Central memory CD4-positive, alpha-beta T cell (primary cell): ENCODE measurements at places on chromosomes 12 and 14.

DNA sequence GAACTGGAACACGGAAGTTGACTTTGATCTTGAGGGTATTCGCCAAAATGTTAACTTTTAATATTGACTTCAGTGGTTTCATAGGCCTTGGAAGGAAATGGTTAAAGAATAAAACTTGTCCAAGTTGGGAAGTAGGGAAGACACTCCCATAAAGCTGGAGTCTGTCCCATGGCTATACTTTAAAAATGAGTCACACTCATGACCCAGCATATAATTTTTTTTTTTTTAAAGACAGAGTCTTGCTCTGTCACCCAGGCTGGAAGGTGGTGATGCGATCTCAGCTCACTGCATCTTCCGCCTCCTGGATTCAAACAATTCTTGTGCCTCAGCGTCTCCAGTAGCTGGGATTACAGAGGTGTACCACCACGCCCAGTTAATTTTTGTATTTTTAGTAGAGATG is 19.6 kb downstream of the TMPRSS12 start:
- no peak for DNase-seq

GRCh38 chr14:90632451-90632850 is 183.8 kb downstream of the TTC7B start:
- DNase-seq: no peak

- DNase-seq: no peak
Measured at GRCh38 chr12:91574391-91574790, 391.8 kb upstream of the DCN start.

GRCh38 chr14:100901391-100902183 is 1.9 kb downstream of the RTL1 start:
- no peak for DNase-seq

DNA sequence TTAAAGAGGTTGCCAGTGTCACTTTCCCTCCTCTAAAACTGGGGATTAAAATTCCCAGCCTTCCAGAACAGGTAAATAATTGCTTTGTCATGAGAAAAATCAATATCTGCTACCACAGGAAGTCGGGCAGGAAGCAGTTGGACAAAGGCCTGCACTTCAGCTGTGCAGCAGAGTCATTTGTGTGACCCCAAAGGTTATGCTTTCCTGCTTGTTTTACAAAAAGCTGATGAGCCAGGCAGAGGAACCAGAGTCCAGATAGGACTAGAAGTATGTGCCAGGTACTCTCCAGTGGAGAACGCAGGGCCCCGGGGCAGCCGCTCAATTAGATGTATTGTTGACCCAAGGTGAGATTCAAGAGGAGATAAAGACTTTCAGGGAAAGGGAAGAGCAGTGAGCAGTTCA is 117.1 kb upstream of the FRMD6 start:
- DNase-seq: no peak

DNA sequence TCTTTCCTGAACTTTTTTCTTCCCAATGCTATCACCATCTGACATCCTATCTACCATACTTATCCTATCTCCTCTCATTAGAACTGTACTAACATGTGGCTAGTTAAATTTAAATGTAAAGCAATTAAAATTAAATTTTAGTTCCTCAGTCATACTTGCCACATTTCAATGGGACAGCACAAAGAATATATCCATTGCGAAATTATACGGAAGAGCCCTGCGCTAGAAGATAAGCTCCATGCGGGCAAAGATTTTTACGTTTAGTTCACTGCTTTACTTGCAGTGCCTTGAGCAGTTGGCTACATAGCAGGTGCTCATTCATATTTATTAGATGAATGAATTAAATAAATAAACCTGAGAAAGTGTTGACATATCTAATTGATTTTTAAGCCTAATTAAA is 33.1 kb downstream of the SEC23A start:
- DNase-seq: no peak
